Stimulated activated CD4-positive, alpha-beta T cell treated with anti-CD3 and anti-CD28 coated beads, Interleukin-4, amount 100 ng/mL, for 1 hour (primary cell): ENCODE measurements at places on chromosomes 6 and 20.

GRCh38 chr6:158314737-158315136, 2.5 kb downstream of the TULP4 start:
- no peak for DNase-seq

DNA sequence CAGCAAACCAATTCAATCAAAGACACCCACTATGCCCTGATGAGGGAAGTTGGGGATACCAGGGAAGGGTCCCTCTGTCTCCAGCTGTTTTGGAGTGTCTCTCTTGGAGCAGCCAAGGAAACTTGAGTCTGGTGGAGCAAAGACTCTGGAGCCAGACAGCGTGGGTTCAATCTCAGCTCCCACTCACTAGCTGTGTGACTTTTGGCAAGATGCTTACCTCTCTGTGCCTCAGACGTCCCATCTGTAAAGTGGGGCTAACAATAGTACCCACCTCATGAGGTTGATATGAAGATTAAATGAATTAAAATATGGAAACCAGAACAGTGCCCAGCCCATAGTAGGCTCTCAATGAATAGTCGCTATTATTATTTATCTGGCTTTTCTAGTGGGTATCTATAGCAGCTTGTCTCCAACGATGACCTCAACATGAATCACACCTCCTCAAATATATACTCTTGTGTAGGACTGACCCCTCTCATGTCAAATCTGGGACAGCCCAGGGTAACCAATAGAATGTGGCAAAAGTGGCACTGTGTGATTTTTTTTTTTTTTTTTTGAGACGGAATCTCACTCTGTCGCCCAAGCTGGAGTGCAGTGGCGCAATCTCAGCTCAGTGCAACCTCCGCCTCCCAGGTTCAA, 99.2 kb upstream of the FOXP4 start:
- no peak for DNase-seq

DNA sequence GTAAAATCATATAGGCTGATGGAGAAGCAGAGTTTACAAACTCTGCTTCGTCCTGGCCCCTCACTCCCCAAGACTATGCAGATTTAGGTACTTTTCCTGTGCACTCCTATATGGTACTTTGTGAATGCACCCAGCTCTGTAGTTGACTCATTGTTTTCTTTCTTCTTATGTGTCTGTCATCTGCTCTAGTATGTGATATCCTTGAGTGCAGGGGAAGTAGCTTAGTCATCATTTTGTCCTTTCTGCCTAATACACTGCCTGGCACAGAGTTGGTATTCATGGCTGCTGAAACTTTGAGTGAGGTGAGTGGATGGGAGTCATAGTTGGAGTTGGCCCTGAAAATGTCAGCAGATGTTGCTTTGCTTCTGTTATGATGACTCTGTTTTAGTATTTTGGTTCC, 222.6 kb downstream of the RNF144B start:
- DNase-seq: no peak

- DNase-seq: no peak
Observed at GRCh38 chr20:821046-821730, 12.3 kb upstream of the FAM110A start.

- DNase-seq: no peak
Observed at GRCh38 chr6:102619585-102619984, 1226.1 kb downstream of the GRIK2 start.

DNA sequence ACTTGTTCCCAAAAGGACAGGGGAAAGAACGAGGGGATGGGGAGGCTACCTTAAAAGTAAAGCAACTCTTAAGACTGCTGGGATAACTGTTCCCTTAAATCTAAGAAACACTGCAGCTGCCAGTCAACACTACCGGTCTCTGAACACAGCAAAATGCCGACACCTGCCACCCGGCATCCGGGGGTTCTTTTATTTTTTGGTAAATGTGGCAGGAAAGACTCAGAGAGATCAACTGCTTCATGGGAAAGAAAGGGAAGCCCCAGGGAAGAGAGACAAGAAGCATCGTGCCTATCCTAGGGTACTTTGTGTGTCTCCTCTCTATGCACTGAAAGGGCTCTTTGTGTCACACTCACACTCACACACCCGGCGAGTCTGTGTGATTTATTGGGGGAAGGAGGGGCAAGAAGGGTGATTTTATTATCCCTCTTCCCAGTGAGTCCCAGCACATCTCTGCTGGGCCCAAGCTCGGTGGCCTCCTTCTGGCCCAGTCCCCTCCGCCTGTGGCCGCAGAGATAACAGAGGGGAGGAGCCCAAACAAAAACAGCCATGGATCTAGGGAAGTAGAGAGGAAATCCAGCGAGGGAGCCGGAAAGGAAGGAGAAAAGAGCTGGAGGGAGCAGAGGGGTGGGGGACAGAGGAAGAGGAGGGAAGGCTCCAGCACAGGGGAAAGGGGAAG, 1.4 kb downstream of the FYN start:
- DNase-seq: no peak

- DNase-seq: no peak
Observed at GRCh38 chr6:166839569-166839968, 116.8 kb downstream of the RNASET2 start.

DNA sequence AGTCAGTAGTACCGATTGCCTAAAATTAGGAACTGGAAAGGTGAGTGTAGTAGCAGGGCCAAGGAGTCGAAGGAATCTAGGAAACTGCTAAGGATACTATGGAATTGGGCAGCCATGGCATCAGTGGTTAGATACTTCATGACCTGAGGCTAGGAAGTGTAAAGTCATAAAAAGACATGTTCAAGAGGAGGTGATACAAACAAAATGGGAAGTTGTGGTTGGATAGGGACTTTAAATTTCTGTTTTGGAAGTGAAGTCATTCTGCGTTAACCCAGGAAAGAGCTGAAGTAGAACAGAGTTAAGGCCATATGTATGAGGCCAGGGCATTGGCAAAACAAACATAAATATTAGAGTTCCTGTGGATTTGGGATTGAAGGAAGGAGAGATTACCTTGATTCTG, 88.6 kb upstream of the TMEM181 start:
- no peak for DNase-seq

GRCh38 chr6:122713138-122713537, 66.4 kb upstream of the FABP7 start:
- DNase-seq: no peak
